Mammary epithelial cell (primary cell): ENCODE measurements at places on chromosomes 7 and 10. TPM values are rescaled to one million over a fixed set of nuclear protein-coding genes. Genes with fewer than 3 reads are reported as not detected.

GRCh38 chr10:3217301-3217700 is 44.7 kb upstream of the PITRM1 start:
- DNase-seq, result peak; percentile 43

GRCh38 chr7:41579961-41580935 is 122.6 kb downstream of the INHBA start:
- peak; percentile 51 for DNase-seq

DNA sequence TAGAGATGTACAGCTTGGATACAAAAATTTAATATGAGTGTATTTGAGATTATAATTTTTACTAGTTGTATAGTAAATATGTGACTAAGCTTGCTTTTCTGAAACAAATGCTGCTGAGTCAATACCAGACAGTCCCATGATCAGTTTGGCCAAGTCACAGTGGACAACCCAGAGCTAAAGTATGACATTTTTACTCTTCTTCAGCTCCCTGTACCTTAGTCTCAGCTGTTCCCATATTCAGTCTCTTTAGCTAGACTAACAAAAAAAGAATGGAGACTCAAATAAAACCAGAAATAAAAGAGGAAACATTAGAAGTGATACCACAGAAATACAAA is 189.3 kb downstream of the CTNNA3 start:
- no peak for DNase-seq

Gene PLXNA4
- total RNA-seq, result not detected in 2 replicates

DNA sequence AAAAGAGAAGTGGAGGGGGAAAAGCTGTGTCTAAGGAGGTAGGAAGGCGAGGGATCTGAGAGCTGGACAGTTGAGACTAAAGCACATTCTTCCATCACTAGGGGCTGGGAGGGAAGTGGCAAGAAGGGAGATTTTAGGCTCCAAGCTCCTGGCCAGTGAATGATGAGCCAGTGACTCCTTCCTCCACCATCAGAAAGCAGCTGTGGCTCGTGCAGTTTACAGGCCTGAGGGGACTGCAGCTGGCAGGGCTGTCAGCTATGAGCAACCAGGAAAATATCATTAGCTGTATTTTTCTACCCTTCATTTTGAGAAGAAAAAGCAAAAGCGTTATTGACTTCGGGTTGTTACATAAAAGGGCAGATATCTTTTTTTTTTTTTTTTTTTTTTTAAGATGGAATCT is 60.7 kb downstream of the GPAM start:
- no peak for DNase-seq

- peak; percentile 34 for DNase-seq
Measured at GRCh38 chr10:98486421-98486820, 39.7 kb upstream of the HPS1 start.

GRCh38 chr10:27440478-27440877 is 63.6 kb upstream of the RAB18 start:
- no peak for DNase-seq

GRCh38 chr7:42475082-42475481 is 238.1 kb upstream of the GLI3 start:
- no peak for DNase-seq

- no peak for DNase-seq
Measured at GRCh38 chr7:5437348-5437892, 13.8 kb upstream of the TNRC18 start.
